HCT116 (cell line): ENCODE measurements at places on chromosomes 1 and 21.

GRCh38 chr1:182811975-182812722, 22.6 kb downstream of the NPL start:
- no peak for DNase-seq

DNA sequence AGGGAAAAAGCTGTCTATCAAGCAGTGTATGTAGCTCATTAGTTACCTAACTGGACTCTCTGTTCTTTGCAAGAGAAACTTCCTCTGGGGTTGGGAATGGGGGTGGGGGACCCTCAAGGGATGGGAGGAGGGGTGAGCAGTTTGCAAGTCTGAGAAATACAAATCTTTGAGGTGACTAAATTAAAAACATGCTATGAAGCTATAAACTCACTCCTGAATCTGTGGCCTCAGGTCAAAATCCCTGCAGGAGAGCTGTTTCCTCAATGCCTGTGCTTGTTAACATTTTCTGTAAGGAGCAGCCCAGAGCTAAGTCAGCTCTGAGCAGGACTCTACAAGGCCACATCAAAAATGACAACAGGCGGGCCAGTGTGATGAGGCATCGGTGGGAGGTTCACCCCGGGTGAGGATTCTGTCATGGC, 32.8 kb upstream of the PTPRC start:
- DNase-seq: no peak

DNA sequence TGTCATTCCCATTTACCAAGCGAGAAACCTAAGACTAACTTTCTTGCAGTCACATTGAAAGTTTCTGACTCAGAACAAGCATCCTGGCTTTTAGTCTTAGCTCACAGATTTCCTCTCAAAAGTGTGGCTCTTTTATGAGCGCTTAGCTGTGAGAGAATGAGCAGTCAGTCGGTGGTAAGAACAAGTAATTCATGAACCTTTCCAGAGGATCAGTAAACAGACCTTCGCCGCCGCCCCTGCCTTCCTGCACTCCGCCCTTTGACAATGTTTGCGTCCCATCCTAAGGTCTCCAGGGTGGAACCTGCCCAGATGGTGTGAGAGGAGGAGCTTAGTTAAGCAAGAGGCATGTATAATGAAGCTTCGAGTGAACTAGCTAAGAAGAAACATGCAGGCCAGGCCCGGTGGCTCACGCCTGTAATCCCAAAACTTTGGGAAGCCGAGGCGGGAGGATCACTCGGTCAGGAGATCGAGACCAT, 142.4 kb downstream of the GLUL start:
- no peak for DNase-seq

DNA sequence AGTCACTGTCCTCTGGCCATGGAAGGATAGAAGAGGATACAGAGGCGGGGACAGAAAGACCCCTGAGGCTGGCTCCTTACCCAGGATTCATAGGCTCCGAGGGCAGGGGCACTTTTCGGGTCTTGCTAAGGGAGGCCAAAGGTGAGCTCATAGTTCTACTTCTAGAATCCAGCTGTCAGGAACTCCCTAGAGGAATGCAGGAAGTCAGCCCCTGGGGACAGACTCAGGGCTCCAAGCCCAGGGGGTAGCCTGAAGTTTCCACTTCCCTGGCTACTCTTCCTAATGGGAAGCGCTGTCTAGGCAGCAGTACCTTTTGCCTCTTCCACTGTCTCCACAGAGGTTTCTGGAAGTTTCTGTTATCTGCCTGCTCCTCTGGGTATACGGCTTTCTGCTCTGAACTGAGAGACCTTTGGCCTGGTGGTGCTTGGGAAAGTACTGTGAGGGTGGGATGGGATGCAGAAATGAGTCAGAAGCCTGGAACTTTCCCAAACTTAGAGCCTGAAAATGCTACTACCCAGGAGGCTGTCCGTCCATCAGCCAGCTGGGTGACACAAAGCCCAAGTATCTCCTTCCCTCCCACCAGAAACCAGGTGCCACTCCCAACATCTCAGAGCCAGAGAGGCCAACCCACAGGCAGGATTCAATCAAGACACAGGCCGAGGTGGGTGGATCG, 3.6 kb downstream of the UBXN11 start:
- DNase-seq: no peak

DNA sequence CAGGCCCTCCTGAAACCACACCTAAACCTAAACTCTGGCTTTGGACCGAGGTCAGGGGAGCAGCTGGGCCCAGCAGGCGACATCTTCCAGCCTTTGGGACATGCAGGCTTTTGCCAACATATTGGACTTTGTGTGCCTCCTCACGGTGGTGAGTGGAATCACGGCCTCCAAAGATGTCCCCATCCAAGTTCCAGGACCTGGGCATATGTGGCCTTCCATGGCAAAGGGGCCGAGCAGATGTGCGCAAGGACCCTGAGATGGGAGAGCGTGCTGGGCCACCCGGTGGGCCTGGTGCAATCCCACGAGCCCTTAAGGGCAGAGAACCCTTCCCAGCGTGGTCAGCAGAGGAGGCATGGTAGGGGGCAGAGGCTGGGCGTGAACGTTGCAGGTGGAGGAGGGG, 160.8 kb upstream of the C1orf174 start:
- DNase-seq: no peak

DNA sequence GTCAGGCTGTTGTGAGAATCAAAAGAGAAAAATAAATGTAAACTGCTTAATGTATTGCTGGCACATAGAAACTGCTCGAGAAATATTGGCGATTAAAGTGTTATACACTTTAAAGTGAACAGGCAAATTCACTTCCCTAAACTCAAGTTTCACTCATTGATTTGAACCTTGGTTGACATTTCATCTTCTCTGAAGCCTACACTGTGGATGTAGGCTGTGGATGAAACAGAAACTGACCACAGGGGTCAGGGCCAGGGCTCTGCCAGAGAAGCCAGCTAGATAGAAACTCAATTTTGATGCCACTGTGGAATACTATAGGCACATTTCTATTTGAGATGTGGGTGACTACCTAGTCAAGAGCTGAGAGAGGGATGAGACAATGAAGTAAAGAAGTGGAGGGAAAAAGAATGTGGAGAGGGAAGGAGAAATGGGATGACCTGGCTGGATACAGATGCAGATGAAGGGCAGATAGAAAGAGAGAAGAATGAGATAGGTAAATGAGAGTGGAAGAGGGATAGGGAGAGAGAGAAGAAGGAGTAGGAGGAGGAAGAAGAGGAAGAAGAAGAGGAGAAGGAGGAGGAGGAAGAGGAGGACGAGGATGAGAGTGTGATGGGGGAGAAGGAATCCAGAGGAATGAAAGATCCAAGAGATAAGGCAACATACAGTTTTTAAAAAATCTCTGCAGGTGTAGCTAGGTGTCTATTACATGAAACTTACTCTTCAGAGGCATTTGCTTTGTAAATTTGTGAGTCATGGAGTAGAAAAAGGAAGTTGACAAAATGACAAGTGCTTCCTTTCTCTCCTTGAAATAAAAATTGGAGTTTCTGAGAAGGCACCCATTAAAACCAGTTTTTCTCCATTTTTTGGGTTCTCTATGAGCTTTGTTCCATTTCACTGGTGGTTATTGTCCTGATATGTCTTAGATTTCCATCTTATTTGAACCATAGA, 17.4 kb upstream of the CD1D start:
- no peak for DNase-seq
